NCI-H524 treated with DMSO at 0.1 percent for 48 hours (cell line): ENCODE measurements at places on chromosomes 1 and 21.

GRCh38 chr1:153615406-153615805 lies 719 bp downstream of the S100A14 start:
- DNase-seq = no peak

- no peak for DNase-seq
These were observed 196.7 kb downstream of the LRRC40 start for GRCh38 chr1:70008660-70009059.

DNA sequence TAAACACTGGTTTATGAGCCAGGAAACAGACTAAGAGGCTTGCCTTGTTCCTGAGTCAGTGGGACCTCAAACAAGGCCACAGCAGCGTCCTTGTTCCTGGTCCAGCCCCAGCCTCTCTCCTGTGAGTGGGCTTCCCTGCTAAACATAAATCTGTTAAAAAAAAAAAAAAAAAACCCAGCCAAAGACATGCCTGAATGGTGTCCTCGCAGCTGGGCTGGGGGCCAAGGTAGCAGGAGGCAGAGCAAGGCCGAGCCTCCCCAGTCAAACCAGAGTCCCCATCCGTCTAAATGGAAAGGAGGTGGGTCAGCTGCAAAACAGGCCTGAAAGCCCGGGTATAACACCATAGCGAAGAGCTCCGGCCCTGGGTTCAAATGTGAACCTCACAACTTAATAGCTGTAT lies 18.1 kb upstream of the IFFO2 start:
- no peak for DNase-seq

GRCh38 chr21:18285379-18285778 lies 40.7 kb downstream of the CHODL start:
- DNase-seq = no peak

GRCh38 chr1:221709854-221710253 lies 32.0 kb downstream of the DUSP10 start:
- no peak for DNase-seq

GRCh38 chr1:206905295-206906164 lies 8.3 kb downstream of the IL24 start:
- no peak for DNase-seq

DNA sequence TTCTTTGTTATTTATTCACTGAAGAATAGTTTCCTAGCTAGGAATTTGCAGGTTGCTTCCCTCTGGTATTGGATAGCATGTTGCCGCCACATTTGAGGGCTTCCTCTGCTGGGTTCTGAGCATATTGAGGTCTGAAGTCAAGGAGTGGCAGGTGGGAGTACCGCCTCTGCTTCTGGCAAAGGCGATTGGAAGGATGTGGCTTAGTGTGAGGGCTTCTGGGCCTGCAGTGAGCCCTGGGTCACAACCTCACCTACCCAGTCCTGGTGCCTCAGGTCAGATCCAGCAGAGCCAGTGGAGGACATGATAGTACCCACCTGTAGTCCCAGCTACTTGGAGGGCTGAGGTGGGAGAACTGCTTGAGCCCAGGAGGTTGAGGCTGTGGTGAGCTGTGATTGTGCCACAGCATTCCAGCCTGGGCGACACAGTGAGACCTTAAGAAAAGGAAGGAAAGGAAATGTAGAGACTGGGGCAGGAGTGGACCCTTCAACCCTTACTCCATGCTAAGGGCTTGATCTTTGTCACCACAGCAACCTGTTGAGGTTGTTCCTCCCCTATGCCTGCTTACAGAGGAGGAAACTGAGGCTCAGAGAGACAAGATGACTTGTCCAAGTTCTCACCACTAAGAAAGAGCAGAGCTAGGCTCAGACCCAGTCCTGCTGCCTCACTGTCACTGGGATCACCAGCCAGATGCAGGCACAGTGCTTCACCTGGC lies 22.8 kb downstream of the A3GALT2 start:
- DNase-seq = no peak

GRCh38 chr1:10881046-10881445 lies 84.6 kb upstream of the CASZ1 start:
- no peak for DNase-seq

- no peak for DNase-seq
These were observed 360.7 kb downstream of the PTBP2 start for GRCh38 chr1:97082160-97082848.

DNA sequence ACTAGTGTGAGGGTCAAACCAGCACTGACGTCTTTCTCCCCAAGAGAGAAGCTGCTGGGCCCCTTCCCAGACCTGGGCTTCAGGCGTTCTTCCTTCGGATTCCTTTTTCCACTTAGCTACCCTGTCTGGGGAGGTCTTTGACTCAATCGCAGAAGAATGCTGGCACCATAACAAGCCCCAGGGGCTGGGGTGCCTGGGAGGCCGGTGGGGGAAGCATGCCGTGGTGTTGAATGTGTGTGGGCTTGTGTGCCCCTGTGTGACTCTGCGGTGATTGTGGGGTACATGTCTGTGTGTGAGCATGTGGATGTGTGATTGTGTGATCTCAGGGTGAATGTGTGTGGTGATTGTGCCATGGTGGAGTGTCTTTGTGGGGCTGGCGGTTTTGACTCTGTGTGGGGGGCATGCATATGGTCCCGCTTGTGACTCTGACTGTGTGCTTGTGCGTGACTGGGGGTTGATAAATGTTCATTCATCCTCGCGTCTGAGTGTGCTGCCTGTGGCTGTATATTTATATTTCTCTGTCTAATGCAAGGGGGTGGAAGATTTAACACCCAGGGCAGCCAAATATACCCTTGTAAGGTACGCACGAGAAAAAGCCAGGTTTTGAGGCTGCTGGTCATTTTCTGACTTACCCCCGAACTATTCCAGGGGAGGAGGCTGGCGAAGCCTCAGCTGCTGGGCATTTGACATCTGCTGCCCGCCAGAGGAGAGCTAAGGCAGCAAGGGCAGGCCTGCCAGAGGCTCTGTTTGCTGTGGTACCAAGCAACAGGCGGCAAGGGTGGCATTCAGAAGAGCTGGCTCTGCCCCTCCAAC lies 1.1 kb upstream of the SYNC start:
- no peak for DNase-seq
